ENCODE measurements at places on chromosomes 11 and 22. TPM values are rescaled to one million over a fixed set of nuclear protein-coding genes. Genes with fewer than 3 reads are reported as not detected.
A peak's percentile ranks its signal among the peaks of the same experiment; 100 is the strongest.

The CDKN1C gene
- 34.5 TPM for total RNA-seq

The AIFM3 gene
- total RNA-seq, result 4.2 TPM

The WT1 gene
- not detected for total RNA-seq

The TRIM51 gene
- total RNA-seq, result not detected

The OR8D4 gene
- total RNA-seq, result 0.47 TPM

GRCh38 chr11:58711832-58712231, 19.9 kb downstream of the GLYAT start:
- no peak for DNase-seq

- DNase-seq, result no peak
Measured at GRCh38 chr11:103903621-103904323, 132.7 kb upstream of the DDI1 start.

GRCh38 chr22:33529424-33530113, 390.7 kb downstream of the LARGE1 start:
- DNase-seq, result no peak

DNA sequence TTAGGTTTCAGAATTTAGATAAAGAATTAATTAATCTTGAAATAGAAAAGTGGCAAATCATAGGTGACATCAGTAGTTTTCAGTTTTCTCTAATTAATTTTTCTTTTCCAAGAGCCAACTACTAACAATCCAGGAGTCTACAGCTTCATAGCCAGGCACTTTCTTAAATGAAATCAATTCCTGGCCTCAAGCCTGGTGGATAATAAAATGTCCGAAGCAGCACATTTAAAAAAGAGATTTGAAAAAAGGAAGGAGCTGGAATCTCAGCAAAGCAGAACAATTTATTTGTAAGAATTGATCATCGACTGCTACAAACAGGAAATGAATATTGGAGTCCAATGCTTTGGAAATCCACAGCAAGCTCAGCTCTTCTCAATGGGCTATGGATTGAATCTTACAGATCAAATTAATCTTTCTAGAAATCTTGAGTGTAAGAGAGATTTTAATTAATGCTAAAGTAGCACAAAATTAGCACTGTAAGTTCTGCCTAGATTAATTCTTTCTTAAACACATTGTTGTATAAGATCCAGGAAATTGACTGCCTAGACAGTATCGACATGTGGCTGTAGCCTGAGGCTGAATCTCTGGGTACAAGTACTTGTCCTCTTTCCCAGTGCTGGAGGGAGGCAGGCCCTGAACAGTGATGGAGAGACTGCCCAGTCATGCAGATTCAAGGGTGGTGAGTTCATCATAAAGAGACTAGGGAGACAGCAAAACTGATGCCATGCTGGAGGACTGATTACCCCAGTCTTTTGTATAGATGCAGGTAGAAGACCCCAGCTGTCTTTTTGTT, 167.8 kb upstream of the POU2AF2 start:
- no peak for DNase-seq

GRCh38 chr11:117796456-117796871, 552 bp downstream of the DSCAML1 start:
- no peak for DNase-seq

DNA sequence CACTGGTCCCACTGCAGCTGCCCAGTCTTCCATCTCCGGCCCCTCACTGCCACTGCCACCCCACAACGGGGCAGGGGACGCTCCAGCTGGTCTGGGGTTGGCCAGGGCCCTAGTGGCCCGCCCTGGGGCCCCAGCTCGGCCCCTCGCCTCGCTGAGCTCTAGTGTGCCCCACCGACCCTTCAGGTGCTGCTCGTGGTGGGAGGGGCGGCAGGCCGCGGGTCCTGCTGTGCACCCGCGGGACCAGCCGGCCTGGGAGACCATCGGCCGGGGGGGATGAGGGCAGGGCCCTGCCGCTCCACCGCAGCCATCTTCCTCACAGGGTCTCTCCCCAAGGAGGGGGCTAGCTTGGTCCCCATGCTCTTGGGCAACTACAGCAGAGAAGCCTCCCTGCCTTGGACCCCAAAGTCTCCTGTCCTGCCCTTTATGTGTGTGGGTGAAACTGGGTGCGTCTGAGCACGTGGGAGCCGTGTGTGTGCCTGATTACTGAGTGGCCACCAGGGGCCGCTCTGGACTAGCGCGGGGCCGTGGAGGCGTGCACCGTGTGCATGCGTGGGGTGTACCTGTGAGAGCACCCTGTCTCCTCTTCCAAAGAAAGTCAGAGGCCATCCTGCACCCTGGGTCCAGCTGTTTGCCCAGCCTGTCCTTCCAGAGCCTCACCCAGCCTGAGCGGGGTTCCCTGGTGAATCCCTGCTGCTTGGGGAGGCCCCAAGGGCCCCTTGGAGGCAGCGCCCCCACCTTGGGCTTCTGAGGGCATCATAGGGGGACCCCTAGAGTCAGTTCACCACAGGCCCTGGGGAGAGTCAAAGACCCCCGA, 6.0 kb upstream of the ACR start:
- DNase-seq, result no peak

DNA sequence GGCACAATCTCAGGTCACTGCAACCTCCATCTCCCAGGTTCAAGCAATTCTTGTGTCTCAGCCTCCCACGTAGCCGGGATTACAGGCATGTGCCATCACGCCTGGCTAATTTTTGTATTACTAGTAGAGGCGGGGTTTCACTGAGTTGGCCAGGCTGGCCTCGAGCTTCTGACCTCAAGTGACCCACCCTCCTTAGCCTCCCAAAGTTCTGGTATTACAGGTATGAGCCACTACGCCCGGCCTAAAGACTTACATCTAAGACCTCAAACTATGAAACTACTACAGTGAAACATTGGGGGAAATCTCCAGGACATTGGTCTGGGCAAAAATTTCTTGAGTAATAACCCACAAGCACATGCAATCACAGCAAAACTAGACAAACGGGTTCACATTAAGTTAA, 13.8 kb upstream of the FAM181B start:
- DNase-seq, result no peak

GRCh38 chr22:33639588-33640254, 280.6 kb downstream of the LARGE1 start:
- no peak for DNase-seq

DNA sequence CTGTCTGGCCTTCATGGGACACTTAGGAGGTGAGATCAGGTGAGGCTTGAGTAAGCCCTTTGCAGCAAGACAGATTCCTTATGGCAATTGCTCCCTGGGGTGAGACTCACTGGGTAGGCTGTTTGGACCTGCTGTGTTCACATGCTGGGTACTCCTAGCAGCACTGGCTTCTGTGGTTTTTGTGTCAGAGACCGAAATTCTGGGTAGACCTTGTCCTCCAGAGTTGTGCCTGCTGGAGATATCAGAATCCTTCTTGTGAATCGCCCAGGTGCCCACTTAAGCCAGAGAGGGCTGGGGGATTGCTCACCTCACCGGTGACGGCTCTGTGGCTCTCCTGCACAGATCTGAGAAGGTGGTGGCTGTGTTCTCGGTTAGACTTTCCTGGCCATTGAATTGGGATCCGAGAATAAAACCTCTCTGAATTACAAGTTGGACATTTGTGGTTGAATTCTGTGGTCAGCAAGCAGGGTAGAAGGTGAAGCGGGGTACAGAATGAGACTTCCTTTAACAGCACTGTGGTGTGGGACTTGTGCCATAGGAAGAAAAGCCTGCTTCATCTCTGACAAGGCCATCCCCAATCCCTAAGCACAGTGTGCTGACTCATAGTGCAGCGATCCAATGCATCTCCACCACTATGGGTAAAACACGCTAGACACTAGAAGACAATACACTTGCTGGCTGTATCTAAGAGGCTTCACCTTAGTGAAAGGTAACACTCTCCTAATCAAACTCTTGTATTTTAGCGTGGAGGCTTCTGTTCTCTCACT, 52.5 kb upstream of the TTC12 start:
- DNase-seq, result peak; percentile 50
